ENCODE measurements at places on chromosomes 5 and 9.

GRCh38 chr9:96015876-96016686 lies 140.6 kb downstream of the ERCC6L2 start:
- DNase-seq: no peak

GRCh38 chr5:60521376-60522291 lies 178.3 kb downstream of the DEPDC1B start:
- peak; percentile 72 for DNase-seq

DNA sequence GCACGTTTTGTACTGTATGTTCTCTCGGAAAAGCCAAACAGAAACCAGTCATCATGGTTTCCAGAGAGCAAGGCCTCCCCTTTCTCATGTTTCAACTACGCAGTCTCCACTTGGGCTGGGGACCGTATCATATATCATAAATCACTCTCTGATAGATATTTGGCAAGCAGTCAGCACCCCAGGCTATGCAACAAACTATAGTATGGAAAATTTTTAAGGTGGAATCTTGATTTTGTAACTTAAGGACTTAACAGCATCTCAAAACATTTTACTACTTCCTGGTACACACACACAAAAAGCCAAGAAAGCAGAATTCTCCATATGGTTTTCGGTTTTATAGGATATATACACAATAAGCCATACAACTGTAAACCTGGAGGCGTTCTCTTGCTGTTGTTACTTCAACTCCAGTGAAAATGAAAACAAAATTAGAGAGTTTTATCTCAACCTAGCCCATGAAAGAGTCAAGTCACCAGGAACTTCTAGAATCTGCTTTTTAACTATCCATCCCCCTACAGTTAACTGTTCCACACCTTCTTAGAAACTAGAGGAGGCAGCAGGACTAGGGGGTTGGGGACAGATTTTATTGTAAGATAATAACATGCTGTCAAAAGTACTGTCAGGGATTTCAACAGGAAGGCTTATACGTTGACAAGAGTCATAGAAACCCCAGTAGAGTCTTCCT lies 283.4 kb downstream of the NFIB start:
- no peak for DNase-seq

DNA sequence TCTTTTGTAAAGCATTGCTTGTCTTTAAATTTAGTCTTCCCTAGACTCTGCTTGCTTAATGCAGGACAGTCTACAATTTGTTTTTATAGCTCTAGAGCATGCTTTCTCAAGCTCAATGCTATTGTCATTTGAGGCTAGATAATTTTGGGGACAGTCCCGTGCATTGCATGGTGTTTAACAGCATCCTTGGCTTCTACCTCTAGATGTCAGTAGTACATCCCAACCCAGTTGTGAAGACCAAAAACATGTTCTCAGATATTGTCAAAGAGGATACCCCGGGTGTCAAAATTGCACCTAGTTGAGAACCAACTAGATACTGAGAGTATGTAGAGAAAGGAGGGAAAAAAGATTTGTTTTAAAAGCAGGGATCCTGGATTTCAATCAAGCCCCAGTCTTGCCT lies 277.5 kb downstream of the CEMIP2 start:
- DNase-seq: no peak

GRCh38 chr5:114192108-114192507 lies 169.8 kb upstream of the KCNN2 start:
- DNase-seq: no peak
